ENCODE measurements at places on chromosomes 11 and 22. TPM values are rescaled to one million over a fixed set of nuclear protein-coding genes. Genes with fewer than 3 reads are reported as not detected.

PTPRCAP gene
- 0.18 TPM for polyA plus RNA-seq

RTN4RL2 gene
- 0.06 TPM for polyA plus RNA-seq

DNA sequence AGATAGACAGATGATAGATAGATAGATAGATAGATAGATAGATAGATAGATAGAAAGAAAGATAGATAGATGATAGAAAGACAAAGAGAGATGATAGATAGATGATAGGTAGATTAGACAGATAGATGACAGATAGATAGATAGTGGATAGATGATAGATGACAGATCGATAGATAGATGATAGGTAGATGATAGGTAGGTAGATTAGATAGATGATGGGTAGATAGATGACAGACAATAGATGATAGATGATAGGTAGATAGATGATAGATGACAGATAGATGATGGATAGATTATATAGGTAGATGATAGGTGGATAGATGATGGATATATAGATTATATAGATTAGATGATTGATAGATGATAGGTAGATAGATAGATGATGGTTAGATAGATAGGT lies 4.3 kb downstream of the LZTR1 start:
- DNase-seq, result no peak

GRCh38 chr11:2696455-2696854 lies 3.3 kb downstream of the KCNQ1OT1 start:
- no peak for DNase-seq

DNA sequence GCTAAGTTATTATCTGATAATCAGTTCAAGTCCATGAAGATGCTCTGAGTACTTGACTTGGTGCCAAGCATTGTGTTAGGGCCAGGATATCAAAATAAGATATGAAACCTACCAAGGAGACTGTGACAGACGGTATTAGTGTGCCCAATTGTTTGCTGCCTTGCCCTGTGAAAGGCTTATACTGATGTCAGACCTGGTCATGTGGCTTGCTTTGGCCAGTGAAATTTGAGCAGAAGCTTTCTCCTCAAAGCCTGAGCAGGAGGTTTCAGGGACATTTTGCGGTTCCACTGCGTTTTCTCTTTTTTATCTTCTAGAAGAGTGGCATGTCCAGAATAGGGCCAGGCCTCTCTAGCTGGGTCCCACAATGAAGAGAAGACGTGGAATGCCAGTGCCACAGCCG lies 15.8 kb upstream of the PKNOX2 start:
- no peak for DNase-seq

DNA sequence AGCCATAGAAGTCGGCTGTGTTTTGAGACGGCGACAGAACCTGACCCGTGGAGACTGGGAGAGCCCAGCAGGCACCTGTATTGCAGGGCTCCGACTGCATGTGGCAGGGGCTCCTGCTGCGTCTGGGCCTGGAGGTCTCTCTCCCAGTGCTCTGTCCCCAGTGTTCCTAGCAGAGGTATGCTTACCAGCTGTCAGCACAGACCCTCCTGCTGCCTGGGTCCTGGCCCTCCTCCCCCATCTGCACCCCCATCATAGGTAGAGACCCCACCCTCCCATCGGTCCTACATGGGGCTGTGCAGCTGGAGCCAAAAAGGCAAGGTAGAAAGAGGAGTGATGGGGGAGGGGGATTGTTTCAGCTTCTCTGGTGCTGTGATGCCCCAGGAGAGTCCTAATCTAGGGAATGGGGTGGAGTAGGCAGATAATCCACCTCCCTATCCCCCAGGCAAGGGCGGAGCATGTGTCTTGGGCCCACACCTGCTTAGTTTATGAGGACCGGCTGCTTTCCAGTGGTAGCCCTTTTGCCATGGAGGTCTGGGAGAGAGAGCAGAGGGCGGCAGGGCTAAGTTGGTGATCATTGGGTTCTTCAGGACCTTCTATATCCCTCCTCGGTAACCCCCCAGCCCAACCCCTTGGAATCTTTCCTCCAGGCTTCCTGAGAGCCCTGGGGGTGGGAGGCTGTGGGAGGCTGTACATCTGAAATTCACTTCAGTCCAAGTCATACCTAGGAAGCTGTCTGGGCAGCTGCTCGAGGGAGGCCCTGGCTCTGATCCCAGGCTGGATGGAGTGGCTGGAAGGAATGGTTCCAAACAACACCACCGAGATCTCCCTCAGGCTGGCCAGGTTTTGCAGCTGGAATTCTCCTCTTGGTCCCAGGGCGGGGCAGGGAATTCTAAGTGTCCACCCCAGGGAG lies 5.3 kb downstream of the SLC7A4 start:
- DNase-seq, result peak; percentile 43

DNA sequence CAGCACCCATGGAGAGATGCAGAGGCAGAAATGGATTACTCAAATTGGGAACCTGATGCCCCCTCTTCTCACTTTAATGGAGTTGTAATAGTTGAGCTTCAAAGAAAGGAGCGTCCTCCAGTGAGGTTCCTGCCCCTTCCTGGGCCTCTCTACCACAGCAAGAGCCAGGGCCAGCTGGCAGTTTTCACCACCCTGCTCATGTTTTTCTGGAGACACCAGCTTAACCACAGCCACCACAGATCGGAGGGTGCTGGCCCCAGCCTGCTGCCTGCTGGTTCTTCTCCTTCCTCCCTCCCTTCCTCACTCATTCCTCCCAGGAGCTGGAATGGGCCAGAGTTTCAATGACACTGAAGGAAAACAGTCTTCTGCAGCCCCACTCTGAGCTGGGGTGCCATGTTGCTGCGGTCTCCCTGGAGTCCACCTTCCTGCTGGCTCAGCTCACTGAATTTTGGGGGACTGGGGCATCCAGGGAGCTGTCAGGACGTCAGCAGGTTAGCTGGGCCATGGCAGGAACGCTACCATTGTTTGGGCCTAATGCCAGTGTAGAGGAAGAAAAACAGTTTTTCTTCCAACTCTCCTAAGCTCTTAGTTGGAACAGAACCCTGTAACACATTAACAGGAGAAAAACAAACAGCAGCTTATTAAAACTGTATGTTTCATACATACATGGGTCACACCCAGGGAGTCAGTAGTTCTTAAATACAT lies 57.7 kb downstream of the TRAF6 start:
- peak; percentile 19 for DNase-seq

DNA sequence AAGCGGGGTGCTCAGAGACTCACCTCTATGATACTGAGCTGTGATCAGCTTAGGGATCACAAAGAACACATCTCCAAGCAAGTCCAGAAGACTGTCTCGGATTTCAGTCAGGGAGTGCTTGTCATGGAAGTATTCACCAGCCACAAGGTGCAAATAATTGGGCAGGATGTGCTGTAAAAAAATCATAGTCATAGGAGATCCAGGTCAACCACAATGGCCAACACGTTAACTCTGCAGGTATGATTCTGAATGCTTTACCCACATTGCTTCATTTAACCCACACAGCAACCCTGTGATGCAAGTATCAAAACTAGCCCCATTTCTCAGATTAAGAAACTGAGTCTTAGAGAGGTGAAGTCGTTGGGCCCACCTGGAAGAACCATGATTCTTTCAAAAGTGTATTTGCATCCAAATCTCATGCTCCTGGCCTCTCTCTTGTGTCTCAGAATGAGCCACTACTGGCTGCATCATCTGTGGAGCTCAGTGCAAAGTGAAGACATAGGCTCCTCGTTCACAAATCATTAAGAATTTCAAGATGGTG lies 179.3 kb downstream of the BCR start:
- DNase-seq, result no peak

GRCh38 chr11:130029137-130029536 lies 26.5 kb upstream of the PRDM10 start:
- peak; percentile 56 for DNase-seq

DNA sequence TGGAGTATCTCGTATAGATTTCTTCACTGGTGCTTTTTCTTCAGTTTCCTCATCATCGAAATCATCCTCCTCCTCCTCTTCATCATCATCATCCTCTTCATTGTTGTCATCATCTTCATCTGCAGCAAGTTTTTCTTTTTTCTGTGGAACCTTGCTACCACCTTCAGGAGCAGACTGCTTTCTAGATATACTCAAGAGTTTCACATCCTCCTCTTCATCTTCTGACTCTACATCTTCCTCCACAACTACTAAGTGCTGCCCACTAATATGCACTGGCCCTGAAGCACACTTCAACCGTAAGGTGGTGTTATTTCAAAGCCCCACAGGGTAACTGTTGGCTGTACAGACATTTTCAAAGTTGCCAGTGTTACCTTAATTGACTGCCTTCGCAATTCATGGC lies 17.1 kb downstream of the OR2AT4 start:
- no peak for DNase-seq

- peak; percentile 57 for DNase-seq
Measured at GRCh38 chr11:79116600-79116999, 324.2 kb downstream of the TENM4 start.

DNA sequence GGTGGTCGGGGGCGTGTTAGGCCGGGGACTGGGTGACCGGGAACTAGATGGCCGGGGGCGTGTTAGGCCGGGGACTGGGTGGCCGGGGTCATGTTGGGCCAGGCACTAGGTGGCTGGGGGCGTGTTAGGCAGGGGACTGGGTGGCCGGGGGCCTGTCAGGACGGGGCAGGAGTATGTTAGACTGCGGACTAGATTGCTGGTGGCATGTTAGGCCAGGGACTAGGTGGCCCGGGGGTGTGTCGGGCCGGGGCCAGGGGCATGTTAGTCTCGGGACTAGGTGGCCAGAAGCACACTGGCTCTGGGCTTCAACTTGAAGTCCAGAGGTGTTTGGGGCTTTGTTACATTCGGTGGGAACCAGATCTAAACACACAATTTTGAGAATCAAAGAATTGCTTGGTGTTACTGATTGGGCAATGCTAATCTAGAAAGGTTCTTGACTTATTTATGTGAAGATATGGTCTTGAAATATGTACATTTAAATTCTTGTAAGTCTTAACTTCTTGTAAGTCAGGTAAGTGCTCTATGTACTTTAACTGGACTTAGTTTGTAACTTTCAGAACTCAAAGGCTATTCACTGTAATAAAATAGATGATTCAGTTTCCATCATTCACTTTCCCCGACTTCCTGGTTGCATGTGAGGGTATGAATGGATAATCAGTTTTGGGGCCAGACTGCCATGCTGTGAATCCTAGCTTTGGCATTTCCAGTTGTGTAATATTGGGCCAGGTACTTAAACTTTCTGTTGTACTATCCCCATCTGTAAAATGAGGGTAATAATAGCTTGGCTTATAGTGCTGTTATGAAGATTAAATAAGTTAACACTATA lies 1.1 kb downstream of the EXT2 start:
- DNase-seq, result peak; percentile 88

All from mammary epithelial cell (primary cell).